ENCODE measurements at places on chromosomes 3 and 15. TPM values are rescaled to one million over a fixed set of nuclear protein-coding genes. Genes with fewer than 3 reads are reported as not detected.

The SMAD3 gene
- 28.1 TPM for total RNA-seq

The ABHD17C gene
- total RNA-seq = 4.2 TPM

The SEMA3F gene
- total RNA-seq = 0.21 TPM

The RRP9 gene
- total RNA-seq = 58.2 TPM

All from activated T-helper 2 cell treated with anti-CD3 and anti-CD28 coated beads, Interferon-gamma antibody, Interleukin-2, Interleukin-4, amounts not matched to agents 10 μg/mL and 5 μg/mL and 100 μg/mL, durations not matched to agents 14 hours and 24 hours and 36 hours (primary cell).